Stomach (tissue), 19 donors: ENCODE measurements at places on chromosomes 11 and 22. TPM values are rescaled to one million over a fixed set of nuclear protein-coding genes. Genes with fewer than 3 reads are reported as not detected.

The FSHB gene
- not detected for total RNA-seq

The CCDC87 gene
- total RNA-seq = 15.9 TPM

GRCh38 chr11:110046775-110047380 is 46.3 kb upstream of the ZC3H12C start:
- no peak overlapping the region for H3K27ac ChIP-seq
- H3K4me3 ChIP-seq = no peak overlapping the region
- no peaks in the 10 kb centered on the region for H3K4me1 ChIP-seq

DNA sequence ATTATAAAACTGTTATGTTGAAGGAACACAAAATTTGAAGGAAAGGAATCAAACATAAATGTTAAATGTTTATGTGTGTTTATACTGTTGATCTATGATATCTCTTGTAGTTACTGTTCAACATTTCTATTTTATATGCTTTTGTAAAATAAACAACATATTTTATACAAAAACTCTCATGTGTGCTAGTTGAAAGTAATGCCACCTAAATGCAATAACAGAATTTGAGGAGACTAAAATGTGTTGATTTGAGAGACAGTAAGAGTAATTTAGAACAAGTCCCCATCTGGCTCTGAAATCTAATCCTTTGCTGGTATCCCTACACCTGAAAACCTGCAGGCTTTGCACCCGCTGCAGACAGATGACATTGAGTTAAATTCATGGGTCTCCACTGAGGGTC is 95.7 kb upstream of the TOP3B start:
- no peak for DNase-seq
- no peak overlapping the region for H3K4me3 ChIP-seq
- no peaks in the 10 kb centered on the region for H3K36me3 ChIP-seq
- H3K4me1 ChIP-seq = no peaks in the 10 kb centered on the region
- no peak overlapping the region for H3K27ac ChIP-seq
- peaks cover 58% of the 10 kb centered on the region for H3K27me3 ChIP-seq

- no peaks in the 10 kb centered on the region for H3K27me3 ChIP-seq
- H3K27ac ChIP-seq = no peak overlapping the region
- no peak overlapping the region for H3K4me3 ChIP-seq
Measured at GRCh38 chr11:35288309-35288708, 131.0 kb downstream of the SLC1A2 start.

DNA sequence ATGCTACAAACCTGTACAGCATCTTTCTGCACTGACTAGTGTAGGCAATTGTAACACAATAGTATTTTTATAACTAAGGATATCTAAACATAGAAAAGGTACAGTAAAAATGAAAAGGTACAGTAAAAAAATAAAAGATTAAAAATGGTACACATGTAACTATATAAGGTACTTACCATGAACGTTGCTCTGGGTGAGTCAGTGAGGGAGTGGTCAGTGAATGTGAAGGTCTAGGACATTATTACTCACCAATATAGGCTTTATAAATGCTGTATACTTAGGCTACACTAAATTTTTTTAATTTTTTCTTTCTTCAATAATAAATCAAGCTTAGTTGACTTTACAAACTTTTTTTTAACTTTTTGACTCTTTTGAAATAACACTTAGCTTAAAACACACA is 59.9 kb downstream of the EIF3M start:
- H3K4me1 ChIP-seq = no peaks in the 10 kb centered on the region
- DNase-seq = no peak
- no peak overlapping the region for H3K27ac ChIP-seq
- no peaks in the 10 kb centered on the region for H3K27me3 ChIP-seq

GRCh38 chr11:8018484-8019313 is 31.6 kb downstream of the EIF3F start:
- peaks cover 27% of the 10 kb centered on the region for H3K4me1 ChIP-seq
- H3K4me3 ChIP-seq = peak overlapping the region; percentile 60
- H3K27me3 ChIP-seq = peaks cover 58% of the 10 kb centered on the region
- peak overlapping the region; percentile 73 for H3K27ac ChIP-seq

DNA sequence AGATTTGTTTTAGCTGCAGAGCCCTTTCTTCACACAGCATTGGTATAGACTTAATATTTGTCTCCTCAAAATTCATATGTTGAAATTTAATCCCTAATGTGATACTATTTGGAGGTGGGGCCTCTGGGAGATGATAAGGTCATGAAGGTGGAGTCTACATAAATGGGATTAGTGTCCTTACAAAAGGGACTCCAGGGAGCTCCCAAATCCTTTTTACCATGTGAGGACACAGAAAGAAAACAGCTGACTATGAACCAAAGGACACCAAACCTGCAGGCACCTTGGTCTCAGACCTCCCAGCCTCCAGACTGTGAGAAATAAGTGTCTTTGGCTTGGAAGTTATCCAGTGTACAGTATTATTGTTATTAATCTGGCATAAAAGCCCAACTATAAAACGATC is 10.2 kb downstream of the SLC35F2 start:
- H3K27me3 ChIP-seq = no peaks in the 10 kb centered on the region
- H3K27ac ChIP-seq = no peak overlapping the region
- H3K36me3 ChIP-seq = no peaks in the 10 kb centered on the region
- no peak for DNase-seq
- peaks cover 5% of the 10 kb centered on the region for H3K4me1 ChIP-seq

The LRRC32 gene
- total RNA-seq = 117 TPM

GRCh38 chr11:18615628-18616392 is 16.2 kb downstream of the MISFA start:
- no peak for DNase-seq
- H3K4me3 ChIP-seq = no peak overlapping the region
- H3K27me3 ChIP-seq = no peaks in the 10 kb centered on the region
- H3K4me1 ChIP-seq = peaks cover 33% of the 10 kb centered on the region
- peaks cover 28% of the 10 kb centered on the region for H3K36me3 ChIP-seq

The CYB5R2 gene
- total RNA-seq = 9.8 TPM

DNA sequence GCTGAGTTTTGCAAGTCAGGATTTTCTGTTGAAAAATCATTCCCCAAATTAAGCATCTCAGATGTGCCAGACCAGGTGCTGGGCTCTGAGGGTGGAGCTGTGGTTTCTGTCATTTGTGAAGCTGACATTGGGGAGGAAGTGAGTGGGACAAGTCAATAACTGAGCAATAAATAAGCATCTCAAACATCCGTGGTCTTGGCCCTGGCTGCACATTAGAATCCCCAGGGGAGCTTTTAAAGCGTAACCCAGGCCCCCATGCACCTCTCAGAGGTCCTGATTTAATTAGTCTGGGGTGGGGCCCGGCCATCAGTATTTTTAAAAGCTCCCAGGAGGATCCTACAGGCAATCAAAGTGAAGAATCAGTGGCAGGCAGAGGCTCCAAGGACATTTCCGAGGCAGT is 420.0 kb downstream of the MN1 start:
- H3K36me3 ChIP-seq = no peaks in the 10 kb centered on the region
- no peak for DNase-seq
- H3K27ac ChIP-seq = no peak overlapping the region
- H3K4me1 ChIP-seq = peaks cover 8% of the 10 kb centered on the region
- H3K27me3 ChIP-seq = peaks cover 19% of the 10 kb centered on the region

DNA sequence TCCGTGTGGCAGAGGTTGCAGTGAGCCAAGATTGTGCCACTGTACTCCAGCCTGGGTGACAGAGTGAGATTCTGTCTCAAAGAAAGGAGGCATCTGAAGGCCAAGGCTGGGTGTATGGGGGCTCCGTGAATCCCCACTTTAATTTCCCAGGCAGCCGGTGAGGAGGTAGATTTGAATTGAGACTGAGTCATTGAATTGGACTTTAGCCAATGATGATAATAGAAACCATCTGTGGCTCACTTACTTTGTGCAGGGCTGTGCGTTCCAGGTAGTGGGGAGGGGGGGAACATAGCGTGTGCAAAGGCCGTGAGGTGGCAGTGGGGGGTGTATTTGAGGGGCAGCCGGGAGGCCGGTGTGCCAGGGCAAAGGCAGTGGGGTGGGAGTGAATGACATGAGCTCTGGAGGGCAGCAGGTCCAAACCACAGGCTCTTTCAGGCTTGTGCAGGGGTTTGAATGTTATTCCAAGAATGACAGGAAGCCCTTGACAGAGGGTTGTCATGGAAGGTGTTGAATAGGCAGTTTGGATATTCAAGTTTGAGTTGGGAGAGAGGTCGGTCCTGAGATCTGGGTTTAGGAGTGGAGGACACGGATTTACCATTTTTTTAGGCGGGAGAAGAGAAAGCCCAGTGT is 6.1 kb downstream of the ARHGAP8 start:
- H3K27me3 ChIP-seq = peaks cover 36% of the 10 kb centered on the region
- DNase-seq = no peak
- H3K36me3 ChIP-seq = no peaks in the 10 kb centered on the region

DNA sequence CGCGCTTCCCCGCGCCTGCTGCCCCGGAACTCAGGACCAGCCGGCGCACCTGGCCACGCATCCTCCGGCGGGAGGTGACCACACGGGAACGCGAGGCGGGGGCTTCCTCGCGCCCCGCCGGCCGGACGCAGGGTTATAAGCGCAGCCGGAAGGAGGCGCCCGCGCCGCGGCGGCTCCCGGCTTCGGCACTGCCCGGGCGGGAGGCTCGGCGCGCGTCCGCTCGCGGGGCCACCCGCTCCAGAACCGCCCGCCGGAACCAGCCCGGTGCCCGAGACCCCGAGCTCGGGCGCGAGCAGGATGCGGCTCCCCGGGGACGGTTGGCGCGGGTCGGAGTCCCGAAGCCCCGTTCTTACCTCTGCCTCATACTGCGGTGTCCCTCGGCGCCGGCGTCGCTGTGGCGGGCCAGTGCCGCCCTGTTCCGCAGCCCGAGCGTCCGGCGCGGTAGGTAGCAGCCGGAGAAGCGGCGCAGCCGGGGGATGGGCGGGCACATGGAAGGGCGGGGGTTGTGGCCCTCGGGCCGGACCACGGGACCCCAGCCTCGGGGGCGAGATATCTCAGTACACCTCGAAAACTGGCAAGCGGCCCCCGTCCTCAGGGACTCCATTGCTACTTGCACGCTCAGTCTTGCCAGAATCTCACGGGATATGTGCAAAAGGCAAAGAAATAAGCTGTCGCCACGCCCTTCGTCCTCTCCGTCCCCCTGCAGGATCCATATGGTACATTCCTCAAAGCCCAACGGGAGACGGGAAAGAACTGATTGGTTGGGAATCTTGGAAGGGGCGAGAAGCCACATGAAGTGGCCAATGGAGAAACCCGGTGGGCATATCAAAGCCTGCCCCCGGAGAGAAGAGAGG is 23.1 kb downstream of the MICAL3 start:
- H3K27ac ChIP-seq = peak overlapping the region; percentile 92
- H3K4me1 ChIP-seq = peaks cover 12% of the 10 kb centered on the region
- peak overlapping the region; percentile 90 for H3K4me3 ChIP-seq
- no peaks in the 10 kb centered on the region for H3K27me3 ChIP-seq

- H3K4me3 ChIP-seq = no peak overlapping the region
- H3K27me3 ChIP-seq = no peaks in the 10 kb centered on the region
Measured at GRCh38 chr11:1776944-1777715, 13.4 kb upstream of the CTSD start.

- no peak overlapping the region for H3K4me3 ChIP-seq
- H3K36me3 ChIP-seq = no peaks in the 10 kb centered on the region
- no peaks in the 10 kb centered on the region for H3K4me1 ChIP-seq
- H3K27me3 ChIP-seq = peaks cover 33% of the 10 kb centered on the region
- no peak overlapping the region for H3K27ac ChIP-seq
- peak; percentile 86 for DNase-seq
Measured at GRCh38 chr11:18115360-18116127, 9.7 kb upstream of the SAAL1 start.

- no peaks in the 10 kb centered on the region for H3K4me1 ChIP-seq
- H3K27ac ChIP-seq = no peak overlapping the region
- H3K4me3 ChIP-seq = no peak overlapping the region
- H3K27me3 ChIP-seq = no peaks in the 10 kb centered on the region
Measured at GRCh38 chr11:6191742-6192141, 7.3 kb upstream of the OR52W1 start.

The ANKK1 gene
- not detected for total RNA-seq

- H3K27ac ChIP-seq = no peak overlapping the region
Measured at GRCh38 chr11:134577751-134578395, 165.8 kb upstream of the B3GAT1 start.

DNA sequence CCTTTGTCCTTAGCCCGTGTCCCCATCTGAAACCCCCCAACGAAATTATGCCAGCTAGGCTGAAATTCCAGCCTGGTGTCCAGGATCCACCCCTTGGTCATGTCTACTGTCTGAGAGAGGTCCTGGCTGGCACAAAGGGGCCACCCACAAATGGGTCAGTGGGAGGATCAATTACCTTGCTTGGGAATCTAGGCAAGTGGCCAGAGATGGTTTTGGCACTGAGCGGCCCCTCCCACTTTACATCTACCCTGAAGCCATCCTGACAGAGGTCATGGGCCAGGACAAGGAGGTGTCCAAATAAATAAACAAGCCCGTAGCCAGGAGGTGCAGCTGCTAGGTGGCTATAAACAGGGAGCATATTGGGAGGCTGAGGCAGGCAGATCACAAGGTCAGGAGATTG is 311.5 kb downstream of the MN1 start:
- H3K4me3 ChIP-seq = no peak overlapping the region
- no peak overlapping the region for H3K27ac ChIP-seq
- peaks cover 14% of the 10 kb centered on the region for H3K4me1 ChIP-seq
- DNase-seq = no peak

The GGA1 gene
- 87.9 TPM for total RNA-seq

The VSIG2 gene
- 147 TPM for total RNA-seq

GRCh38 chr11:29119116-29119515 is 897.7 kb downstream of the KCNA4 start:
- H3K4me1 ChIP-seq = no peaks in the 10 kb centered on the region
- no peaks in the 10 kb centered on the region for H3K36me3 ChIP-seq
- H3K27me3 ChIP-seq = no peaks in the 10 kb centered on the region

DNA sequence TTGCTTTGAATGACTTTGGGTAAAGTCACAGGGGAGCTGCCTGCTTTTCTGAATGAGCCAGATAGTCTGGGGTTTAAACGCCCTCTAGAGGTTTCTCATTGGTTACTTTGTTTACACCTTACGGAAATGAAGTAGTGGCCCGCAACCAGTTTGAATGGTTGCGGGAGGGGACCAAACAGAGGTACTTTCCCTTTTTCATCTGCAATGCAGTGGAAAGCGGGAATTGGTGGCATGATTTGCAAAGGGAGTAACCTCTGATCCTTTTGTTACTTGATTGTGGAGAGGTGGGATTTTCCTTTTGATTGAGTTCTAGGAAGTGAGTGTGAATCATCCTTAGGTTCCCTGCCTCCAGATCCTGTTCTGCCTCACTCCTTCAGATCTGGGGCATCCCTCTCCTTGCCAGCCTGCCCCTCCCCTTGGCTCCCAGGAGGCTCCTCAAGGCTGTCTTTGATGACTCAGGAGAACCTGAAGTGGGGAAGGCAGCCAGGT is 15.9 kb upstream of the GLYATL1 start:
- no peak overlapping the region for H3K4me3 ChIP-seq
- H3K27me3 ChIP-seq = no peaks in the 10 kb centered on the region
- peak; percentile 71 for DNase-seq
- H3K4me1 ChIP-seq = peaks cover 24% of the 10 kb centered on the region

GRCh38 chr11:131077340-131077739 is 161.1 kb upstream of the SNX19 start:
- H3K36me3 ChIP-seq = no peaks in the 10 kb centered on the region
- DNase-seq = no peak
- H3K27me3 ChIP-seq = no peaks in the 10 kb centered on the region
- H3K27ac ChIP-seq = no peak overlapping the region
- H3K4me1 ChIP-seq = no peaks in the 10 kb centered on the region

GRCh38 chr22:29011240-29012100 is 50.2 kb downstream of the C22orf31 start:
- DNase-seq = peak; percentile 65
- H3K36me3 ChIP-seq = no peaks in the 10 kb centered on the region
- no peaks in the 10 kb centered on the region for H3K27me3 ChIP-seq
- H3K4me3 ChIP-seq = no peak overlapping the region

- no peak overlapping the region for H3K4me3 ChIP-seq
- no peaks in the 10 kb centered on the region for H3K27me3 ChIP-seq
- DNase-seq = no peak
- H3K36me3 ChIP-seq = no peaks in the 10 kb centered on the region
- H3K4me1 ChIP-seq = no peaks in the 10 kb centered on the region
Measured at GRCh38 chr11:50170115-50170514, 137.4 kb downstream of the OR4C45 start.
